Fibroblast of gingiva (primary cell): ENCODE measurements at places on chromosomes 5 and 9.

DNA sequence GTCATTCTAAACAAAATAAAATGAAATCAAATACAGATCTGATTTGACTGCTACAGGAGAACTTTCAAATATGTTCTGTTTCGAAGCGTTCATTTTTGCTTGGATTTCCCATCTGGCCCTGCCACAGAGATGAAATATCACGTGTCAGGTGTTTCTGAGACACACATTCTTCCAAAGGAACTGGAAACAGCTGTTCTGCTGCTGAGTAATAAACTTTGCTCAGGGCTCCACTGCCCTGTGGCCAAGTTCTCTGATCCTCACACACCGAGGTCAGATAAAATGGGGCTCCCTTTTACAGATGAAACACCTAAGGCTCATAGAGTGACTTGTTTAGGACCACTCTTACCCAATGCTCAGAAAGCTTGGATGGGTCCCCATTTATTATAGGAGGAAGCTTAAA lies 42.5 kb downstream of the FRMPD1 start:
- no peak for DNase-seq

DNA sequence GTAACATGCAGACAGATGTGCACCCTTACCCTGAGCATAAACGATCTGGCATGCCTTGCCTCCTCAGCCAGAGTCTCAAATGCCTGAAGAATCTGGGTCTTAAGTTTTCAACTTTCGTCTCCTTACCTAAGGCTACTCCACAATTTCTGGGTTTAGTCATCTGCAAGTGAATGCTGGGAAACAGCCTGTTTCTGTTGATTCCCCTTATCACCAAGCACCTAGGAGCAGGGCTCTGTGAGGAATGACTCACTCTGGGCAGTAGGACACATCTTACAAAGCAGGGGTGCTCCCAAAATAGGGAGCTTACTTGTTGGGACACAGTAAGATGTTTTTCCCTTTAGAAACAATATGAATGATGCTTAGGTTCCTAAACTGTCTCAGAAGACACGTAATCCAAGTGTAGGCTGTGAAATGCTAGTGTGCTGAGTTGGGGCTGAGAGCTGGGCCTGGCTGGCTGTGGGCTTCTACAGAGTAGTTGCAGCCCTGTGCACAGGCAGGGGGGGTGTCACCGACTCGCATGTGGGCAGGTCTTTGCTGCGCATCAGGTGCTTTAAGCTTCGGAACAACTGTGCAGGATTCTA lies 58.0 kb downstream of the DAP start:
- no peak for DNase-seq

GRCh38 chr9:116234081-116234480 lies 80.5 kb downstream of the PAPPA start:
- DNase-seq, result peak; percentile 87

DNA sequence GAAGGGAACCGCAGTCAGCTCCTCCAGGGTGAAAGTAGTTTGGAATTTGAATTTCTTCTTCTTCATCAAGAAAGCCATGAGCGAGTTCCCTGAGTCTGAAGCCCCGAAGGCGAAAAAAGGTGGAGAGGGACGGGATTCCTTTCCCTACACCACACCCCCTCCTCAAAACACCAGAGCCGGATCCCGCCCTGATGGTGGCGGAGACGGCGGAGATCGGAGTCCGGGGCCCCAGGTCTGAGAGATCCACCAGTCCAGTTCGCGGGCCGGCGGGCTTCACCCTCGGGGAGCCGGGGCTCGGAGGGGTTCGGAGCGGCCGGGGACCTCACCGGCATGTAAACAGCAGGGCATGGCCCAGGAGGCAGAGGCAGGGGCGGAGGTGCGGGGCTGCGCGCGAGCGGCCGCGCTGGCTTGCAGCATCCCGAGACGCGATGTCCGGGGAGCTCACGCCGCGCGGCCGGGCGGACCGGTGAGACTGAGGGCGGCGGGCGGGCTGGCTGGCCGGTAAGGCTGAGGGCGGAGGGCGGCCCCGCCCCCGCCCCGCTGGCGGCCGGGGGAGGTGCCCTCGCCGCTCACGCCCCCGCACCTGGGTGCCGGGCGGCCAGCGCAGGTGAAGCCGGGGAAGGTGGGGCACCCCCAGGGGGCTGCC lies 606 bp downstream of the EEIG1 start:
- no peak for DNase-seq

GRCh38 chr5:95086927-95087815 lies 197.7 kb downstream of the MCTP1 start:
- no peak for DNase-seq

- DNase-seq, result peak; percentile 37
Measured at GRCh38 chr9:129270903-129271431, 92.9 kb upstream of the IER5L start.

GRCh38 chr5:141490271-141490670 lies 1.4 kb downstream of the PCDHGC5 start:
- DNase-seq, result no peak

DNA sequence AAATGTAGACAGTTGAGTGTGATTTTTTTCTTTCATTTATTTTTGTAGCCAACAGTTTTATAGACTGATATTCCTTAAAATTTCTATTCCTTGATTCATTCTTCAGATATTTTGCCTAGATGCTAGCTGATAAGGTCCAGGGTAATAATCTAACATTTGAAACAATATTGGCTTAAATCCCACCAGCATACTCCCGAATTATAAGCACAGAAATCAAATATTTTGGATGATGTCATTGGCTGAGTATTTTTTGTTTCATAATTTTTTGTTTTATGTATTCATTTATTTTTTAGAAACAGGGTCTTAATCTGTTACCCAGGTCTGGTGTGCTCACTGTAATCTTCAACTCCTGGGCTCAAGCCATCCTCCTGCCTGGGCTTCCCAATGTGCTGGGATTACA lies 88.4 kb downstream of the ISL1 start:
- DNase-seq, result no peak

DNA sequence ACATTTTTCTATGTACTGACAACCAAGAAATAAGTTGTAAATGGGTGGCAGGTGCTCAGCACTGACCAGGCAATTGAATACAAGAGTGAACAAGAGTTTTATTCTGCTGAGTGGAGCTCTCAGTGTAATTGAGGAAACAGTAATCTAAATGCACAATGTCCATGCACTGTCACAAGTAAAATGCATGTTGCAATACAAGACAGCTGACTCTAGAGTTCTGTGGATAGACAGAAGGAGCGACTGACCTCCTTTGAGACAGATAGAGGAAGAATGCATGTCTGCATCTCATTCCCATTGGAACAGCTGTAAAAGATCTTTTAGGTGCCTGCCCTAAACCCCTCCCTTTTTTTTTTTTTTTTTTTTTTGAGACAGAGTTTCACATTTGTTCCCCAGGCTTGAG lies 299.0 kb downstream of the FBXL7 start:
- DNase-seq, result no peak

DNA sequence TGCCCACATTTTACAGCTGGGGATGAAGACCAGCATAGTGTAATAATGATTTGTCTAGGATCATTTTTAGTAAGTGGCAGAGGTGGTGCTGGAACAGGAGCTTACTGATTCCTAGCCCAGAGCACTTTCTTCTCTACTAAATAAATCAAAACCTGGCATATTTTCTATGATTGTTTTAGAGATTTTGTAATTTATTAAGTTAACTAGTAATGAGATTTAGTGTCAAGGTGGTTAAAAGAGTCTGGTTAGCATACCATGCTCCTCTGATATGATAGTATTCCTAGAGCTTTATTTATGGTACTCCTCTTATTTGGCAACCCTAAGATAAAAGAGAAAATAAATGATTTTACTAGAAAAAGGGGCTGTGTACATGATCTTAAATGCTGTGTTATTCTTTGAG lies 604.0 kb downstream of the ISL1 start:
- DNase-seq, result no peak

- DNase-seq, result peak; percentile 100
Measured at GRCh38 chr5:98773464-98774191, at the start of gene RGMB. Gene RGMB (plus strand): TSS chr5:98773663. CDS start chr5:98774071, 408 bp downstream.

DNA sequence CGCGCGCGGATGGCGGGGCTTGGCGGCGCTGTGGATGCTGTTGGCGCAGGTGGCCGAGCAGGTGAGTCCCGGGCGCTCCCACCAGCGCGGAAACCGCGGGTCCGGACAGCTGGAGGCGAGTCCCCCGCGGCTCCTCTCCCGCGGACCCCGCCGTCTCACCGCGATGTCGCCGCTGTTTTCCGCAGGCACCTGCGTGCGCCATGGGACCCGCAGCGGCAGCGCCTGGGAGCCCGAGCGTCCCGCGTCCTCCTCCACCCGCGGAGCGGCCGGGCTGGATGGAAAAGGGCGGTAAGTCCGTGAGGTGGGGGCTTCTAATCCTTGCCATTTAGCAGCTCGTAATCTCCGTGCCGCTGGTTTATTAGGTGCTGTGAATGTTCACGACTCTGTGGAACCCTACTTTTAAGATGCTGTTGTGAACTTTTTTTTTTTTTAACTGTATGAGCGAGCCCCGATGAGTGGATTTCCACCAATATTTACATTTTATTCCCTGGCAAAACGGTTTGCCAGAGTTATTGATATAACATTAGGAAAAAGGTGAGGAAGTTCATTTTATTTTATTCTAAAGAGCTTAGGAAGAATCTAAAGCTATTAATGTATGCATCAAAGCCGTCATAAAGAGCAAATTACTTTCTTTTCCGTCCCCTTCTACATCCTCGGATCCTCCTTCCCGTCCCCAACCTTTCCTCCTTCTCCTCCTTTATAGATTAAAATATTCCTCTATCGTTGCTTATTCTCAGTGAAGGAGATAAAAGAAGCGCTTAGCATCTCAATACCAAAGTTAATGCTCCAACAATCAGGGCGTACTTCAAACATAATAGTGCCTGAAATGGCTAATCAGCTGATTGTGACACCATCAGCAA lies 579 bp downstream of the ADAMTS16 start:
- no peak for DNase-seq
